NCI-H2107 (cell line): ENCODE measurements at places on chromosomes 12 and 14.

DNA sequence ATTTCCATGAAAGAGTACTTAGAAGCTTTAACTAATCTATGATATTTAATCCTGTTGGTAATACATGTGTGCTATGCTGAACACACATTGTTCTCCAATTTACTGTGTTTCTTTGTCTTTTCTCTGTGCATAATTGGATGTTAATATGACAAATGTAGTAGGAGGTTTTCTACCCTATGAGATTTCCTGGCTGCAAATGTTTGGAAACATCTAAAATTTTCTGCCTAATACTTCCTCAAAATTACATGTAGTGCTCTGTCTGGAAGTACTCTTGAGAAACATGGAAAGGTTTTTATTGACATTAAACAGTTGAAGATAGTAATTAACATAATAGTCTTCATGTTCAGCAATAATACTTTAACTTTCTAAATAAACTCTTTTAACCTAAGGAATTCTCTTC lies 213.0 kb downstream of the KITLG start:
- DNase-seq, result no peak

DNA sequence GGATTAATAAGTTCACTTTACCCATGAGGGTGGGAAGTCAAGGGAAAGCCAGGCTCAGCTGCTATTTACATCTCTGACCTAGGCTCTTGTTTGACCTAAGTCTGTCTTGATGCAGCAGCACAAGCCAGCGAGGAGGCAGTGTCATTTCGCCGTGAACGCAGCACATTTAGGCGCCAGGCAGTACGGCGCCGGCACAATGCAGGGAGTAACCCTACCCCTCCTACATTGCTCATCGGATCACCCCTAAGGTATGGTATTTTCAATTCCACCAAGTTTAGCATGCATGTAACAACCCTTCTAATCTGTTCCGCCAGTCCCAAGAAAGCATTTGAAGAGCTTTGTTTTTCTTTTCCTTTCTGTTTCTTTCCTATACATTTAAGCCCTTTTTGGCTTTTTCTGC lies 81.2 kb downstream of the PCNX1 start:
- DNase-seq, result no peak

DNA sequence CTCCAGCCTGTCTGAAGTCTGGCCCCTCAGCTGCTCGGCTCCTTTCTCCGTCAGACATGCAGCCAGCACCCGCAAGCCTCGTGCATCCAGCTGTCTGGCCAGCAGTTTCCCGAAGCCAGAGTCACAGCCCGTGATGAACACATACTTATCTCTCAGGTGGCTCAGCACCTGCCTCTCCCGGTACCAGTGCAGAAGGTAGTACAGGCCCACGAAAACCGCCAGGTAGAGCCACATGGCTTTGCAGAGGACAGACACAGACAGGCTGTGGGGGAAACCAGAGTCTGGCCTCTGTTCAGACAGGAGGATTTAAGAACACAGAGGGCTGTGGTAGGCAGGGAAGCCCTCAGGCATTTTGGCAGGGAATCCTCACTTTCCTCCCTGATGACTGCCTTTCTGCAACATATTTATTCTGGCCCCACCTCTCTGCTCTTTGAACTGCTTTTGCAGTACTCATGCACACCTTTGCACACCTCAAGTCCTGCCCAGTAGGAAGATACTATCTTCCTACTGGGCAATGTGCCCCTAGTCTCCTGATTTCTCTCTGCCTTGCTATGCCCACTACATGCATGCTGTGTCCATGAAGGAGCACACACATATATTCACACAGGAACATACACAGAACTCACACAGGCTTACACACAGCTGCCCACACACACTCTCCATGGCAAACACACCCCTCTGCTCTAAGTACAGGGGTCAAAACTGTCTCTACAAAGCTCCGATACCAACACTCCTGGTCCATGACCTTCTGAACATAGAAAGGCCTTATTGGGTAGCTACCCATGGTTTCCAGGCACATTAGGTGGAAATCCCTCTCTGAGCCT lies at the start of gene RDH16:
Gene RDH16, minus strand, starts transcription at position 380 of the 824 bp plus-strand sequence. Its CDS starts 146 bp downstream, at position 234.
- DNase-seq, result no peak

- DNase-seq, result no peak
These were observed 10.5 kb downstream of the FMNL3 start for GRCh38 chr12:49696723-49697122.

DNA sequence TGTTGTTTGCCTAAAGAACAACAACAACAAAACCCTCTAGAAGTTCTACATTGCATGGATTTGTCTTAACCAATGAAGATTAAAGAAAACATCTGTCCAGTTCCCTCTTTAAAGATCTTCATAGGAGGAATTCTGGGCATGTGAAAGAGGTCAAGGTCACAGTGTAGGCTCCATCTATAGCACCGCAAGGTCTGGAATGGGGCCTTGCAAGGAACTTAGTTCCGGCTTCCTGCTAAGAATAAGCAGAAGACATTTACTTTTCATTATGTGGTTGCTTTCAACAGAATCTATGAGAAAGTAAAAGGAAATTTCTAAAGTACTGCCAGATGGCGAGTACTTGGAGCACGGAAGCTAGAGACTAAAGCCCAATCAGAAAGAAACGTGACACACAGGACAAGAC lies 57.2 kb upstream of the GNPNAT1 start:
- no peak for DNase-seq

DNA sequence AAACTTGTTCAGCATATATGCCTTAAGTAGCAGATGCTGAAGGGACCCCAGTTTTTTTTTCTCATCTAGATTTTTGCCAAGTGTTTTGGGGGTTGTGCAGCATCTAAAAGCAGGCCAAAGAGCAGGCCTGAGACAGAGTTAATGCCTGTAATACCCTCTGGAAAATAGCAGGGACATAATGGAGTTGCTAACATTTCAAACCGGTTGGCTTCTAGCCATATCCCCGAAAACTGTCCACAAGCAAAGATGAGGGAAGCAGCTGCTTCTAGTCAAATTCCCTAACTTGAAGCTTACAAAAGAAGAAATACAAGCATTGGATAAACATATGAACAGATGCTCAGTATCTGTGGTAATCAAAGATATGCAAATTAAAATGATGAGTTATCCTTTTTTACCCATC lies 52.1 kb upstream of the AEBP2 start:
- DNase-seq, result no peak

GRCh38 chr14:81990312-81990761 lies 456.7 kb upstream of the SEL1L start:
- peak; percentile 47 for DNase-seq

GRCh38 chr14:95413289-95414215 lies 93.8 kb upstream of the CLMN start:
- no peak for DNase-seq

GRCh38 chr12:83365317-83365716 lies 678.6 kb downstream of the TMTC2 start:
- no peak for DNase-seq

GRCh38 chr12:6567112-6567670 lies 900 bp downstream of the NOP2 start:
- no peak for DNase-seq

DNA sequence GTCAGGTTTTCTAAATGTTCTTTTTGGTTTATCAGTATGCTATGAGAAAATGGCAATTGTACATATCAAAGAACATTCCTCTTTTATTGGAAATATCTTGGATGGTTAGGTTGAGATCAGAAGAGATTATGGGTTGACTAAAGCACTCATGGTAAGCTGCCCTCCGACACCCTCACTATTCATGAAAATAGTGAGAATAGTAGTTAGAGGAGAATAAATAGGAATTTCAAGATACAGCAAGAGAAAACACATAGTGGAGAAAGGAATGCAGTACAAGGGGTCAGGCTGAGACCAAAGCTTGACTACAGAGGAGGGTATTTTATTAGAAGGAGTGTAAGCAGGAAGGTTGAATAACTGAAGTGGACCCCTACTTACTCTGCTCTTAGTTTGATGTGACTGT lies 112.5 kb downstream of the PTPRQ start:
- no peak for DNase-seq

DNA sequence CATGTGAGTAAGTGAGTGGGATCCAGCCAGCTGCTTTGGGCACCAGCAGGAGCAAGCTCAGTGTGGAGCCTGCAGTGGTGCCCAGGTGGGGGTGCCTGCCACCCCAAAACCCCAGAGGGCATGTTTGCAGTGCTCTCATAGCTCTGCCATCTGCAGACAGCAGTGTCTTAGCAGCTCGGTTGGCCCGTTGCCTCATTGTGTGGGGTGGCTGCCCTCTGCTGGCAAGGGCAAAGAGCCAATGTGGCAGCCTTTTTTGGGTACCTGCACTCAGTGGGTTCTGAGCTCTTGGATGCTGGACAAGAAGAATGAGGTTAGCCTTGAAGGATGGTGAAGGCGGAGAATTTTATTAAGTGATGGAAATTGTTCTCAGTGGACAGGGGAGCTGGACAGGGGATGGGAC lies 52.3 kb downstream of the NEUROD4 start:
- DNase-seq, result peak; percentile 15

DNA sequence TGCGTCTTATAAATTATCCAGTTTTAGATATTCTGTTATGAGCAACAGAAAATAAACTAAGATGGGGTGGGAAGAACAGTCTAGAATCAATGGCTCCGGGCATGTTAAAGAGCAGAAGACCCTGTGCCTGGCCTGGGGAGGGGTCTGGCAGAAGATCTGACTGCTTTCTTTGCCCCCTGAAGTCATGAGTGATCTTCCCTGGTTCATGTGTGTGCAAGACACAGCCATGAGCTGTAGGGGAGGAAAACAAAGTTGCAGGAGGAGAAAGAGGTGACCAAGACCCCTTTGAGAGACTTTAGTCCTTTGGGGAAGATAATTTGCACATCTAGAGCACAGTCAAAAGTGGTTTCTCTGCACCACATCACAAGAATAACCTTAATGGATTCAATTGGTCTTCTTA lies 4.8 kb downstream of the LACRT start:
- no peak for DNase-seq

DNA sequence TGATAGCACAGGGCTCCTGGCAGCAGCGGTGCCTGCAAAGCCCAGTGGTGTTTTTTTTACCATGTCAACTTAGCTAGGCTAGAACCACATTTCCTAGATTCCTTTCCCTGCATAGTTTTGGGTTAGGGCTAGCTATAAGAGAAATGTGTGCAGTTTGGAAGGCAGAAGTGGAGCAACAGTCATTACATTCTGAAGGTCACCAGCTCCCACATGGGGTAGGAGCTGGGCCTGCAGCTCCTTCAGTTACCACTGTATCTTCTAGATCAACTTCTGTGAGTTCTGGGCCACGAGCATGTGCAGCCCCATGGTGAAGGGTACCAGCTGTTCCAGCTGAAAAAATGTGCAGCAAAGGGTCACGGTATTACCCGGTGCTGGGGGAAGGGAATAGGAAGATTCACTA lies 2.3 kb upstream of the SLC25A3 start:
- no peak for DNase-seq

GRCh38 chr14:78974691-78975090 lies 804.5 kb downstream of the NRXN3 start:
- no peak for DNase-seq

DNA sequence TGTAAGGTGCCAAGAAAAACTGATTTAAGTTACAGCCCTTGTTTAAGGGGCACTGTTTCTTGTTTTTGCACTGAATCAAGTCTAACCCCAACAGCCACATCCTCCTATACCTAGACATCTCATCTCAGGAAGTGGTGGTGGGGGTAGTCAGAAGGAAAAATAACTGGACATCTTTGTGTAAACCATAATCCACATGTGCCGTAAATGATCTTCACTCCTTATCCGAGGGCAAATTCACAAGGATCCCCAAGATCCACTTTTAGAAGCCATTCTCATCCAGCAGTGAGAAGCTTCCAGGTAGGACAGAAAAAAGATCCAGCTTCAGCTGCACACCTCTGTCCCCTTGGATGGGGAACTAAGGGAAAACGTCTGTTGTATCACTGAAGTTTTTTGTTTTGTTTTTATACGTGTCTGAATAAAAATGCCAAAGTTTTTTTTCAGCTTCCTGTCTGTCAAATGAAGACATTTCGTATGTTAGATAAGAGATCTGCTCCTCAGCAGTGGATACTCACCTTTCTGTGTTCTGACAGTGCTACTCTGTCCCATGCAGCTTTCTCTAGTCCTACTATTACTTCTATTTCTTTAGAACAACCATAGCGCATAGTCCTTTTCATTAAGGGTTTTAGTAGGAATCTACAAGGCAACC lies 1.2 kb upstream of the PA2G4 start:
- no peak for DNase-seq

DNA sequence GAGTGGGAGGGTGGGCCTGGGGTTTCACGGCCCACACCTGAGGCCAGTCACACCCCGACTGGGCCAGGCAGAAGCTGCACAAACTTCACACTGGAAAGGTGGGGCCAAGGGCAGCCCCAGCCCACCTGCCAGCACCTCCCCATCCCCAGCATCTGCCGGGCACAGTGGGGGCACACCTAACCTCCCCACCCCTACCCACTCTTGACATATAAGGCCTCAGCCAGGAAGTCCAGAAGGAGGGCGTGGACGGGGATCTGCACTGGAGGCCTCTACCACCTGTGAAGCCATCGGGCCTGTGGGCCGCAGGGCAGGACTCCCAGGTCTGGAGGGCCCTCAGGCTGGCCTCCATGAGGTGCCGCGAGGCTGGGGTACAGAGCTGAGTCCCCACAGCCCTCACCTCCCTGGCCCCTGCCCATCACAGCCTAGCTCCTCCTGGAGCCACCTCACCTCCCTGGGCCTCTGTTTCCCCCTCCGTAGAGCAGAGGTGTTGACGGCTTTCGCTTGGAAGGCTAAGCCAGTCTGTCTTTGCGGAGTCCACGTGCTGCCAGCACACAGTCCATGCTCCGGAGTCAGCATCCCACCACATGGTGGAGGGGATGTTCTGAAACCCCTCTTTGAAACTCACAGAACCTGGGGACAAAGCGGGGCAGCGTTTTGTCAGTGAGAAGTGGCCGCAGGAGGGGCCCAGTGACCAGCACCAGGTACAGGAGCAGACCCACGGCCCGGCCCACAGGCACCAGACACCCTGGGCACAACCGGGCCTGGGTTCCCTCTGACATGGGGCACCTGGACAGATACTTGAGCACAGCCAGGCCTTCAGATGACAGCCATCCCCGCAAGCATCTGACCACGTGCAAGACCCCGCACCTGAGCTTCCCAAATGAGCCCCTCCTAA lies 38.2 kb upstream of the INF2 start:
- no peak for DNase-seq

GRCh38 chr12:122458105-122459035 lies 35.9 kb upstream of the CLIP1 start:
- no peak for DNase-seq

GRCh38 chr12:47882781-47883546 lies 21.8 kb downstream of the VDR start:
- peak; percentile 46 for DNase-seq

- no peak for DNase-seq
These were observed 14.4 kb upstream of the HIP1R start for GRCh38 chr12:122820838-122821271.
